Stimulated activated naive CD4-positive, alpha-beta T cell (primary cell): ENCODE measurements at places on chromosomes 16 and 17.

DNA sequence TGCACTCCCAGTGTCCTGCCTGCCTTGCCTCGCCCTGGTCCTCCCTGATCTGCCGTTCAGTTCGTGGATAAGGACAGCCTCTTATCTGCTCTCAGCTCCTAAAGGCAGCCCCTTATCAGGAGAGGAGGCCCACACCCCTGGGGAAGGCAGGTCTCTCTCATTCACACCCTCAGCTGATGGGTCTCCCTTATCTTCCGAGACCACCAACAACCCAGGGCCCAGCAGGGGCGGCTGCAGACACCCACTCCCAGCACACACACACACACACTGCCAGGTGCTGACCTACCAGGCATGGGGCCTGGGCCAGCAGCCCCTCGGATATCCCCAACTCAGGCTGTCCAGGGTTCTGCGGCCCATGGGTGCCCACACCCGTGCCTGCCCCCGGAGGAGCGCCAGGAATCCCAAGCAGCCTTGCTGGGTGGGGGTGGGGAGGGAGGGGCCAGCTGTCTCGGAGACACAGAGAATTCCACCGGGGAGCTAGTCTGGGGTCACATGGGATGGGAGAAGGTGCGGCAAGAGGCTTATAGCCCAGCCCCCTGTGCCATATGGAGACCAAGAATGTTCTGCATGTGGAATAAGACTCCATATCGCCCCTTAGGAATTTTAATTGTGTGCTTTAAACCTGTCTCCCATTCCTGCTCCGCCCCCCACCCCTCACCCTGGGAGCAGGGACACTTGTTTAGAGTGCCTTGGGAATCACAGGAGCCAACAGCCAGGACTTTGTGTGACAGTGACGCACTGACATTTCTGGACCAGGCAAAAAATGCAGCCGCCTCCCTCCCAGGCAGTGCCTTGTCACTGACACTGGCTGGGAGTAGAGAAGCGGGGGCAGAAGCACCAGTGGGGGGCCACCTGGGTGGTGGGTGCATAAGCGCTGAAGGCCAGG lies 41.9 kb upstream of the EMP2 start:
- no peak for DNase-seq

- no peak for DNase-seq
These were observed 52.6 kb downstream of the PIGL start for GRCh38 chr17:16269658-16270057.

GRCh38 chr17:64662774-64663367 lies 764 bp upstream of the SMURF2 start:
- DNase-seq, result no peak

- DNase-seq, result no peak
These were observed 27.9 kb upstream of the GINS2 start for GRCh38 chr16:85716680-85717038.

- no peak for DNase-seq
These were observed 402.8 kb upstream of the SALL1 start for GRCh38 chr16:51553910-51554309.

GRCh38 chr16:35184356-35184870 lies 1725.0 kb downstream of the TP53TG3F start:
- DNase-seq, result no peak

DNA sequence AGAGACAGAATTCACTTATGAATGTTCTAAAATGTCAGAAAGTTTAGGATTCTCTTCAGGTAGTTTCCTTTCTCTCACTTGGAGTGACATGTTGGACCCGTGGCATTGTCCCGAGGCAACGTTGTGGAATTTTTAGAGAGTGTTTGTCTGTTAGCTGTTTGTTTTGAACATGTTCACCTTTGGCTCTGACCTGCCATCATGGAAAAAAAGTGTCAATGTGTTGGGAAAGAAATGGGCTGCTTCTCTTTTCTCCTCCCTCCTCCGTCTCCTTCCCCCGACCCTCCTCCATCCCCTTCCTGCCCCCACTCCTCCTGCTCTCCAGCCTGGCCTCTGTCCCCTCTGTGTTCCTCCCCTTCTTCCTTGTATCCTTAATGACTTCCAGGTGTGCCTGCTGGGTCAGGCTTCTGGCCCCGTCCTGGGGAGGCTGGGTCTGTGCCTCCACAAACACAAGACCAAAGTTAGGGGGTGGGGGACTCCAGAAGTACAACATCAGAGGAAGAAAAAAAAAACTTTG lies 463.1 kb downstream of the MAF start:
- DNase-seq, result no peak

- no peak for DNase-seq
These were observed 31.3 kb downstream of the ZCCHC14 start for GRCh38 chr16:87461466-87461991.
